Islet precursor cell (in vitro differentiated cells): ENCODE measurements at places on chromosomes 3 and 15.

- DNase-seq = no peak
Measured at GRCh38 chr3:131812433-131812832, 222.4 kb downstream of the CPNE4 start.

- no peak for DNase-seq
Measured at GRCh38 chr3:167502401-167502800, 28.6 kb upstream of the SERPINI2 start.

- DNase-seq = no peak
Measured at GRCh38 chr3:76958274-76958673, 81.6 kb upstream of the ROBO2 start.

DNA sequence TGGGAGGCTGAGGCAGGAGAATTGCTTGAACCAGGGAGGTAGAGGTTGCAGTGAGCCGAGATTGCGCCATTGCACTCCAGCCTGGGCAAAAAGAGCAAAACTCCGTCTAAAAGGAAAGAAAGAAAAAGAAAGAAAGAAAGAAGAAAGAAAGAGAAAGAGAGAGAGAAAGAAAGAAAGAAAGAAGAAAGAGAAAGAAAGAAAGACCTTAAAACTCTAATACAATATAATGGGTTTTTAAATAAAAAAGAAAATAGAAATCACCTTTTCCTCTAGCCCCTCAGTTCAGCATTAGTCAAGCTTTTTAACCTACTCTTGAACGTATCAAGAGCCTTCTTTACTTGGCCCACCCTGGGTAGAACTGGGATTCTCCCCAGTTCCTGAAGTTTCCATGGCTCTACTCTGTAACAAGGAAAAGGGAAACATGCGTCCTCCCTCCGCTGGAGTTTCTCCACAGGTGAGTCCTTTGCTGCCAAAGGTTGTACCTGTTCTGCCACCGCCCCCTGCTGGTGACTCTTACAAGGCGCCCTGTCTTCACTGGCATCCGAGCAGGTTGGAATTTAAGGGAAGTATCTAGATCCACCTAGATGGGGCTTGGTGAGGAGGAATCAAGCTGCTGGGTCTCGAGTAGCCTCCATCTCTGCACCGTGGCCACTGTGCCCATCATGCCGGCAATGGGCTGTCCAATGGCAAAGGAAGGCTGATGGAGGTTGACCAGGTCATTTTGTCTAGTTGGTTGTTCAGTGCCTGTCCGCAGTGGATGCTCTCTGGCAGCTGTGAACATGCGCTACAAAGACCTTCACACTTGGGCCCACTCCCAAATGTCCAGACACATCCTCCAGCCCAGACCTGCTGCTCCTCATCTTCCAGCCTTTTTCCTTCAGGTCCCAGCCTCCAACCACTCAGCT, 20.6 kb upstream of the EPHB3 start:
- DNase-seq = peak; percentile 92

DNA sequence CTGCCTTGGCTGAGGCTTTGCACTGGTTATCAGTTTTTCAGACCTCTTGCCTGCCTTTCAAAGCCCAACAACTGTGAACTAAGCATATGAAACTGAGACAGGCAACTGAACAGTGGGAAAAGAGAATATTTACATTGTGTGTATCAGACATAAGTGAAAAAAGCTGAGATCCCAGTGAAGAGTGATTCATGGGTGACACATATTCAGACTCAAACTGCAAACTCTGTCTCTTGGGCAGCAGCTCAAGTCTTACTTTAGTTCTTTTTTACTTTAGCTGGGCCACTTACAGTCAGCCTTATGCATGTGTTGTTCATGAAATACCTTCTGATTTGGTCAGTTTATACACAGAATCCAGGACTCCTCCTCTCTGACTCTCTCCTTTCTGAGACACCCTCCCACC, 19.2 kb downstream of the SUCLG2 start:
- no peak for DNase-seq

DNA sequence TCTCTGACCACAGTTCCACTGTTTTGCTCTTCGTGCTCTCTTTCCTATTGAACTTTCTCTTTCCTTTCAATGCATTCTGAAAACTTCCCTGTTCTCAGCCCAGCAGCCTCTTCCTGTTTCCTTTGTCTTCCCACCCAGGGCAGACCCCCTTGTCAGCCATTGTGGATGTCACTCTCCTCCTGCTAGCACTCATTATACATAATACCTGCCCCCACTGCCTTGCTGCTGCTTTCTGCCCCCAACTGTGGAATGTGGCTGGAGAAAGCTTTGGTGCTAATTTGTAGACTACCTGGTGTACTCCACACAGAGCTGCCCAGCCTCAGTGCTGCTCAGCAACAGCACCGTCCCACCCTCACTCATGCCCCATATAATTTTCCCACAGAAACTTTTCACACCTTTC, 80.2 kb downstream of the CHCHD6 start:
- no peak for DNase-seq

GRCh38 chr3:183217548-183218332, 35.3 kb upstream of the B3GNT5 start:
- no peak for DNase-seq

- DNase-seq = no peak
Measured at GRCh38 chr3:107446706-107447105, 69.5 kb downstream of the CCDC54 start.

DNA sequence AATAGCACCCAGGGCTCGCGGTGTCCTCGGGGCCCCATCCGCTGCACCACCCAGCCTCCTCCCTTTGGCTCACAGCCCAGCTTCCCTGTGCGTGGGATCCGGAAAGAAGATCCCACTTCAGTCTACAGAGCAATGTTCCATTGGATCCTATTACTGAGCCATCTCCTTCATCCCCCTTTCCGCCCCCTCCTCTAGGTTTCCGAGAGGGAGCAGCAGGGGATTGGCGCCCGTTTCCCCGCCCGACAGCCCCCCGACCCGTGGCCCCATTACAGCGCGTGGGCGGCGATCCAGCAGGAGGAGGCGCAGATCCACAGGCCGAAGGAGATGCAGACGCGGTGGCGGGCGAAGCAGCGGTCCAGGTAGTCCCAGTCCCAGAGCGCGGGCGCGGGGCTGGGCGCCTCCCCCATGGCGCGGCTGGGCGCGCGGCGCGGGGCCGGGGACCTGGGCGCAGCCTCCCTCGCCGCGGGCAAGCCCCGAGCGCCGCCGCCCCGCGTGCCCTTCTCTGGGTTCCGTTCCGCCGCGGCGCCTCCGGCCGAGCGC, 340 bp downstream of the TMEM44 start:
- DNase-seq = peak; percentile 76
